Stimulated activated CD8-positive, alpha-beta memory T cell treated with anti-CD3 and anti-CD28 coated beads, Interleukin-7, amount 100 ng/mL, for 1 hour (primary cell): ENCODE measurements at places on chromosomes 5 and 9.
A peak's percentile ranks its signal among the peaks of the same experiment; 100 is the strongest.

GRCh38 chr9:36833954-36834353 is 200.1 kb downstream of the PAX5 start:
- DNase-seq: no peak

DNA sequence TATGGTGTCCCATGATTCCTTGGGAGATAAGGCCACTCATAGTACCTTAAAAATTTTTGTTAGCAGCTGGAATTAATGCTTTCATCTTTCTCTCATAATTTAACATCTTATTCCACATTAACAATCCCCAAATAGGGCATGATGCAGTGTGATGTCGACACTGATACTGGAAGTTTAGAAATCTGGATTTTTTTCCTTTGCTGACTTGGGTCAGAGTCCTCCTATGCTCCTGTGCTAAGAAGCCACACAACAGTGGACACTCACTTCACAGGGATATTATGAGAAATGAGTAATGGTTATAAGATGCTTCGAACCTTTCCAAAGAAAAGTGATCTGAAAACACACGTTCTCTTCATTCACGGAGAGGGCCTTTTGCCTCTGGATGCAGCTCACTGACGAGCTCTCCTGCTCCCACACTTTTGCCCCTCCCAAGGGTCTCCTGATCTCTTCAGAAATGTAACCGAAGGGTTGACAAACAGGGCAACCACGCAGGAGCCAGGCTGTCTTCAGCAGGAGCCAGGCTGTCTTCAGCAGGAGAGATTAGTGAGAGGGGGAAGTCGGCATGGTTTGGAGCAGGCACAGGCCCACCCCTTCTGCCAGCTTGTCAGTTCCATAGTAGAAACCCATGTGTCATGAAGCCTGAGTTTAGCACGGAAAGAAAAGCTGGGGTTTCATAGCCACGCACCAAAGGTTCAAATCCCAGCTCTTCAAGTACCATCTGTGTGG is 247.8 kb downstream of the AOPEP start:
- no peak for DNase-seq

- DNase-seq: peak; percentile 7
Measured at GRCh38 chr5:50711280-50711679, 44.8 kb downstream of the PARP8 start.

DNA sequence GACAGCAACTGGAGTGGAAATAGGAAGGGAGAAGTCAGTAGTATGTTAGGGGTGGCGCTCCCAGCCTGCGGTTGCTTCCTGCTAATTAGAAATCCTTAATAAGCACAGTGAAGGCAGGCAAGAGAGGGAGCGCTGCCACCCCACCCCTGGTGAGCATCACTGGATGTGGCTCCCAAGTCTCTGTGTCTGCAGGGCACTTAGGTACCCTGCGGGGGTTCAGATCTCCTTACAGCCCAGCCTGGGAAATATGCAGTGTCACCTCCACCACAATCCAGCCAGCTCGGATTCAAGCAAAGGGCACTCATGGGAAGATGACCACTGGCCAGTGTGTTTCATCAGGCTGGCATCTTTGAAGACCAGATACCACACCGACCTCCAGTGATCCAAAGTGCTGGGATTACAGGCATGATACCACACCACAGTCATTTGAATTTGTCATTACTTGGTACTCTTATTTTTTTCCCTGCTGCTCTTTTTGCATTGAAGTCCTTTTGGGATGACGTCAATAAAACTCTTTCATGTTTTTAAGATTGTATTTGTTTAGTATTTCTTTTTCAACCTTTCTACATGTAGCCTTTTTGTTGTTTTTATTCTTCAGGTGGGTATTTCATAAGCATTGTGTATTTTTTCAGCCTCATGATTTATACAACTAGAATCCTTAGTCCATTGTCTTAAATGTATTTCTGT is 90.1 kb downstream of the ANKRD18B start:
- DNase-seq: no peak

DNA sequence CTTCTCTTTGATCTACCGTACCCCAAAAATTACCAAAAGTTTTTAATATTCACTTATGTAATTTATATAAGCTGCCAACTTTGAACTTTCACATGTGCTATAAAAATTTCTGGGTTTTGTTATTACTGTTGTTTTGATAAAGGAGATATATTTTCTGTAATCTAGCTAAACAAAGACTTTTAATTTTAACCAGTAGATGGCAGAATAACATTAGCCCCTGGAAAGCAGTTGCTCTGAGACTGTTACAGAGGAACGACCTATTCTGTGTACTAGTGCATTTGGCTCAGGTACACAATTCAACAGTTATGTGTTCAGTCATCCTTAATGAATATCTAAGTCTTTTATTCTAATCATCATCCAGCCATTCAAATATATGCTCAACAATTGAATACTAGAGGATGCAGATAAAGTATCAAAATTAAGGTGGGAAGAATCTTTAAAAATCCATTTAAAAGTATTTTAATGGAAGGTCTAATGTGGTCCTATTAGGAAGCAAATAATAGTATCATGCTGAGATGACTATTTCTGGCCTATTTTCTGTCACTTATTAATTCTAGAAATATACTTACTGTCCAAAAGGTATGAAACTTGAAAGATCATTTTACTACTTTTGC is 8.6 kb downstream of the KLHL9 start:
- no peak for DNase-seq

GRCh38 chr5:31407921-31408693 is 123.8 kb downstream of the DROSHA start:
- no peak for DNase-seq

DNA sequence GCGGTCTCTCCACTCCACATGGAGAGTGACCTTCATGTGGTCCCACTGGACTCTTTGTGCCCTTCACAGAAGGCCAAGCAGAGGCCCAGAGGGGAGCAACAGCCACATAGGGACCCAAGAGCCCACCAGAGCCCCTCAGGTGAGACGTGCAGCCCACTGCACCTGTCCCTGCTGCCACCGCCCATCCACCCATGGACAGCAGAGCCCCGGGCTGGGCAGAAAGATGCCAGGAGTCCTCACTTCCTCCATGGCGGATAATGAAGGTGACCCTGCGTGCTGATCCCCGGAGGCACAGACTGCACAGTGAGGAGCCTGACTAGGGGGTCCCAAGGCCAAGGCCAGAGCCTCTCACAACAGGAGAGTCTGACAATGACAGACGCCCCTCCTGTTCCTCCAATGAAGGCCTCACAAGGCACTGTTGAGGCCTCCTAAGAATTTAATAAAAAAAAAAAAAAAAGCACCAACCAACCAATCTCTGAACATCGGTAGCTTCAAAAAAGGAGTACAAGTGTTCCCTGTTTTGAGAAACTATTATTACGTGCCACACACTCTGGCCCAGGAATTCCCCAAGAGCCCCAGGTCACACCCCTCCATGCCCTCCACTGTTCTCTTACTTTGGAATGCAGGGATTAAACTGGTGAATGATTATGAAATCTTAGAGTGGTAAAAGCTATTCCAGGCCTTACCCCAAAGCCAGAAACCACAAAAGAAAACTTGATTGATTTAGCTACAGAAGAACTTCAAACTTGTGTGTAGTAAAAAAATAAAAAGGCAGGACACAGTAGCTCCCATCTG is 2.8 kb upstream of the PPP1R26 start:
- no peak for DNase-seq

GRCh38 chr9:131923766-131924165 is 155.9 kb downstream of the MED27 start:
- no peak for DNase-seq

- no peak for DNase-seq
Measured at GRCh38 chr9:14923701-14924100, 13.5 kb upstream of the FREM1 start.

GRCh38 chr5:21684992-21685391 is 1168.2 kb downstream of the CDH12 start:
- no peak for DNase-seq

DNA sequence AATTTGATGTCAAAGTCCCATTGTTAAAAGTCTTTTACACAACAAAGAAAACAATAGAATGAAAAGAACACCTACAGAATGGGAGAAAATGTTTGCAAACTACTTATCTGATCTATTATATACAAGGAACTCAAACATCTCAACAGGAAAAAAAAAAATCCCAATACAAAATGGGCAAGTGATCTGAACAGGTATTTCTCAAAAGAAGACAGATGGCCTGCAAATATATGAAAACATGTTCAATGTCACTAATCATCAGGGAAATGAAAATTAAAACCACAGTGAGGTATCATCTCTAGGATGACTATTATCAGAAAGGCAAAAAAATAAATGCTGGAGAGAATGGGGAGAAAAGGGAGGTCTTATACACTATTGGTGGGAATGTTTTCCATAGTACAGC is 301.8 kb downstream of the ARHGAP26 start:
- no peak for DNase-seq

DNA sequence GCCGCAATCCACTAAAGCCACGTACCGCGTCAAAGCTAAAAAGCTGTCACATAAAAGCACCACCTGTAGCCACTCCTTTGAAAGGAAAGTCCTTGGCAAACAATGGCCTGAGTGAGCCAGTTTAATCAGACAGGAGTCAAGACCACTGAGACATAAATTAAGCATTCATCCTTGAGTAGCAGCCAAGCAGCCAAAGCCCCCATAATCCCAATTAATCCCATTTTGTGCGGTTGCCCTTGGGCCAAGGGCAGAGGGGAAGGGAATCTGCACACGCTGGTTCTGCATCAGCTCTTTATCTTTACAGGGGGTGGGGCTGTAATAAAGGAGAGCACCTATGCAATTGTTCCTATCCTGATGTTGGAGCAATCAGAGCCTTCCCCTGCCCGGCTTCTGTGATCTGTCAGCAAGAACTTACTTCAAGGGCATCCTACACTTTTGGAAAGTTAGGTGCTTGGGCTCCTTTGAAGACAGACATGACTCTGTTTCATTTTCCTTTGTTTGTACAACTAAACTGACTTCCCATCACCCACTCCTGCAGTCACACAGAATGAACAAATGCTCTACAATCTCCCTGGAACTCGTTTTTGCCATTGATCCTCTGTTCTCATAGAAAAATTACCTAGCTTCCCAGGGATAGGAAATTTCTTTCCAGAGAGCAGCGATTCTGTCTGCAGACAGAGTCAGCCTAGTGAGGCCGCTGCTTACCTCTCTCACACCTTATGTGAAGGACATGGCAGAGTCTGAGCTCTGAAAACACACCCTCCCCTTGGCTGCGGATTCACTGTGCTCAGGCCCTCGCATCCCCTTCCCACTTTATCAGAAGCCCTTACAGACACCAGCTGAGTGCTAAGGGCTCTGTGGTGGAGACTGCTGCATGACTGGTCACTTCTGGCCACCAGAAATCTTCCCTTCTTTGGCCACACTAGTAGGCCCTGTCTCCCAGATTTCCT is 116.2 kb upstream of the TBCA start:
- no peak for DNase-seq
